Esophagus squamous epithelium (tissue), 5 donors: ENCODE measurements at places on chromosomes 13 and 19.

GRCh38 chr13:112905086-112905485 lies 63.9 kb upstream of the MCF2L start:
- no peak for DNase-seq

- peak; percentile 15 for DNase-seq
Measured at GRCh38 chr13:108915634-108916512, 286.5 kb downstream of the MYO16 start.

GRCh38 chr13:41465898-41466320 lies 8.6 kb downstream of the RGCC start:
- no peak for DNase-seq

- no peak for DNase-seq
Measured at GRCh38 chr13:77518266-77518665, 17.2 kb upstream of the SCEL start.

DNA sequence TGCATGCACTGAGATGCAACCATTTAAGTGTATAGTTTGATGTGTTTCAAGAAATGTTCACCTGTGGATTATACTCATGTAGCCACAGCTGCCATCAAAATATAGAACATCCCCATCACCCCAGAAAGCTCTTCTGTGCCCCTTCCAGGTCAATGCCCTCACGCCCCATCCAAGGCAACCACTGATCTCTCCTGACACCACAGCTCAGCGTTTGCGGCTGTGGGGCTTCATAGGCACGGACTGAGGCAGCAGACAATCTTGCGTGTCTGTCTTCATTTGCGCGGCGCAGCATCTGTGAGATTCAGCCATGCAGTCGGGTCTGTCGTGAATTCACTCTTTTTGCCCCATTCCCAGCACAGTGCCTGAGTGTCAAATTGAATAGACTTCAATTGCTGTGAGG lies 153.8 kb upstream of the UQCRFS1 start:
- no peak for DNase-seq

- no peak for DNase-seq
Measured at GRCh38 chr19:925087-925525, 729 bp upstream of the ARID3A start.

DNA sequence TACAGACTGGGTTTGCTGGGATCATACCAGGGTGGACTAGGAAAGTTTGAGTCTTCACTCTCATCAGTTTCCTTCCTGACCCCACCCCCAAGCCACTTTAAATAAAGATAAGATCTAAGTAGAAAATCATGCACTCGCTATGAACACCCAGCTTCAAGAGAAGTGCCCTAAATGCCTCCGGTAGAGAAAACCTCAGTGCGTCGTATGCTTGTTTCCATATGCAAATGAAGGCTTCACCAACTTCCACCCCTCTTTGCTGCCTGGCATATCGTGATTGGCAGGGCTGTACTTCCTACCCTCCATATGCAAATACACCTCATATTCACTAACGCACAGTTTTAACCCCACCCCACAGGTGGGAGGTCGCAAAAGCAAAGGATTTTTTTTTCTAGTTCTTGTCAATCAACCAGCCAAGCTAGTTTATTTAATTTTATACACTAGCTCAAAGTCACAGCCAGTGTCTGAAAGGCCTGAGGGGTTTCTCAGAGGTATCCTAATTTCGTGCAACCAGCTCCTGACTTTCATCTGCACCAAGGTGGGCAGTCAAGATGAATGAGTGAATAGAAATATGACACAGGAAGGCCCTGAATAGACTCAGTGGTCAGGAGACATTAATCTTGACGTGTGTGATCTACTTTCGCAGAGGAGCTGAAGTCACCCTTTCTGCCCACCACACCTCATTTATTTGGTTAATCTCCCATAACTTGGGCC lies 121.1 kb upstream of the TSHZ3 start:
- DNase-seq: no peak

GRCh38 chr19:49301165-49301865 lies 23.7 kb downstream of the SLC6A16 start:
- no peak for DNase-seq

DNA sequence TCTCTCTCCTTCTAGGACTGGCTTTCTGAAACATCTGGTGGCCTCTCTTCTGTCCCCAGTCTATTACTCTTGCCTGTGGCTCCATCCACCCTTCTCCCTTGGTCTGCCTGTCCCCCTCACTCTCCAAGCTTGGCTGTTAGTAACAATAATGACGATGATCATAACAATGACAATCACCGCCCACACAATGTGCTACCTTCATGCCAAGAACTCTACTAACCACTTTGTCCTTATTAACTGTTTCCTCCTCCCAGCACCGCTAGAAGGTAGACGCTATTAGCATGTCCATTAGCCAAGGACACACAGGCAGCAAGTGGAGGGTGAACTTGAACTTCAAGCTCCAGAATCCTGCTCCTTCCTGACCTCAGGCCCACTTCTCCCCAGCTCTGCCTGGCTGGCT lies 2.7 kb downstream of the GYS1 start:
- no peak for DNase-seq

GRCh38 chr13:99477493-99477892 lies 23.8 kb upstream of the TM9SF2 start:
- no peak for DNase-seq

DNA sequence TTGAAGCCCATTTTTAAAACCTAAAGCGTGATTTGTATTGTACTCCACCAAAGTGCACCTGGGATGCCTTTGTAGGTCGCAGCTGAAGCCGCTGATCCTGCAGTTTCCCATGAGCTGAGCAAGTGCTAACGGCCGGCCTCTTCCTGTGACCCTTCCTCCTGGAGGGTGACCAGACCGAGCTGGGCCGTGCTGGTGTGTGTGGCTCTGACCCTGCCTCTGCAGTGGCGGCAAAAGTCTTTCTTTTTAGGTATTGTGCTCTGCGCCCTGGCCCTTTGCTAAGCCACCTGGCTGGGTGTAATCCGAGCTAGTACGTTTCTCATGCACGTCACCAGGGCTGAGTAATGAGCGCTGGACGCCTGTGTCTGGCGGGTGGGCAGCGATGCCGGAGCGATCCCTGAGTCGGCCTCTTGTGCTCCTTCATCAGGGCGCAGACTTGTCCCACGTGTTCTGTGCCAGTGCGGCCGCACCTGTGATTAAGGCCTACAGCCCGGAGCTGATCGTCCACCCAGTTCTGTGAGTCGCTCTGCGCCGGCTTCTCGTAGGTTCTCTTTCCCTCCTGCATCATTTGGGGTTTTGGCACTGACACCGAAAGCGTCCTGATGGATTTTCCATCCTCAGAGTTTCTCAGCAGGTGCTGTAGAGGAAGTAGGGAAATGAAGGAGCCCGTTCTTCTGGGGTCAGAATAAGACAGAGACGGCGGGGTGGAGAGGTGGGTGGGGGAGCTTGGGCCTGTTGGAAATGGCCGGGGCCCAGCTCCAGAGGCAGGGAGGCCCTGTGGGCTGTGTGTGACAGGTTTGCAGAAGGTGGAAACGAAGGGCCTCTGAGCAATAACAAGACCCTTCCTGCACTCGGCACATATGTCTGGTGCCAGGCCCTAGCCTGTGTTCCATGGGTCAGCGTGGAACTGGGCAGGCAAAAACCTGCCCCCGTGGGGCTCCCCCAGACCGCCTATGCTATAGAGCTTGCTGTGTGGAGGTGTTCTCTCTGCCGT lies 9.7 kb downstream of the NAXD start:
- DNase-seq: no peak

GRCh38 chr19:28169168-28169887 lies 1043.6 kb downstream of the UQCRFS1 start:
- no peak for DNase-seq

DNA sequence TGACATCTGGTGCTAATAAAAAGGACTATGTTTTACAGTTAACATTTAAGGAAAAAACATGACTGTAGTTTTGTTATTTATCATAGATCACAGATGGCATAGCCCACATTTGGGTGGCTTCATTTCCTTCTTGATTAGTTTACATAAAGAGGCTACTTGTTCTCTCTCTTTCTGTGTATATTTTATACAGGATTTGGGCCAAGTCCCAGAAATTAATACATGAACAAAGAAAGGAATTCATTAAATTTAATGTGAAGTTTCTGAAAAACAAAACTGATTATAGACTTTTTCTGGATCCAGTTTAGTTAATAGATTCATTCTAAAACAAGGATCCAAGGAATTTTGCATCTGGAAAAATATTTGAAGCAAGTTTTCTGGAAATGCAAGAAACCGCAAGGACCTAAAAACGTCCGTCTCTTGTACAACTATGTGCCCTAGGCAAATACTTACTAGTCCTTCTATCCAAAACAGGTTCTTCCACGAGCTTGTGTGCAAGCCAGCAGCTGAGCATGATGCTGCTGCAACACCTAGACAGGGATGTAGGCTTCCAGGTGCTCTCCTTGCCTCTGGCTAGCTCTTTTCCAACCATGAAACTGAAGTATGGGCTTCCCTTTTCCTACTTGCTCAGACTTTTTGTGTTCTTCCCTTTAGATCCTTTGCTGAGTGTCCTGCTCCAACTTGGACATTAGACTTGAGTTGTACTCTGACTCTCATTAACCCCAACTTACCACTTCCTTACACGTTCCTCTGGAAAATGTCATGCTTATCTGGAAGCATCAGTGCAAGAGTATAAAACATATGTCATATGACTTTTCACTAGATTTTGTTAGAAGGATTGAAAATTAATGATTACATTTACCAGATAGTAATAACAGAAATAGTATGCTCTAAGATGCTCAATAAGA lies 161.5 kb upstream of the STARD13 start:
- DNase-seq: no peak

- no peak for DNase-seq
Measured at GRCh38 chr19:50921426-50922316, 10.5 kb upstream of the KLK4 start.

- DNase-seq: no peak
Measured at GRCh38 chr19:30882411-30883005, 466.7 kb downstream of the TSHZ3 start.

- DNase-seq: no peak
Measured at GRCh38 chr13:110850840-110851239, 64.0 kb downstream of the ANKRD10 start.

DNA sequence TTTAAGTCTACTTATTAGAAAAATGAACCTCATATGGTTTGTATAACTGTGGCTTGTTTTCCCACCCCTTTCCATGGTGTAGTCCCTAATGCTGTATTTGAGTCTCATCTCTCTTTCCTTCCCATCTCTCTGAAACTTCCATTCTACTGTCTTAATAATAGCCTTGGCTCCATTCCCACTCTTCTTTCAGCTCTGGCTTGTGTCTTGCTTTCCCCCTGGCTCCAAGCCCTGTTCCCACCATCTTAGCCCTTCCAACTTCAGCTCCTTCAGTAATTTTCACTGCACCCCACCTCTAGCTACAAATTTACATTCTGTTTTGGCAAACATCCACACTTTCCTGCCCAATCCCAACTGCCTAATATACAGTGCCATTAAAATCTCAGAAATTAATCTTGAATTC lies 137.5 kb downstream of the SLITRK6 start:
- DNase-seq: no peak

DNA sequence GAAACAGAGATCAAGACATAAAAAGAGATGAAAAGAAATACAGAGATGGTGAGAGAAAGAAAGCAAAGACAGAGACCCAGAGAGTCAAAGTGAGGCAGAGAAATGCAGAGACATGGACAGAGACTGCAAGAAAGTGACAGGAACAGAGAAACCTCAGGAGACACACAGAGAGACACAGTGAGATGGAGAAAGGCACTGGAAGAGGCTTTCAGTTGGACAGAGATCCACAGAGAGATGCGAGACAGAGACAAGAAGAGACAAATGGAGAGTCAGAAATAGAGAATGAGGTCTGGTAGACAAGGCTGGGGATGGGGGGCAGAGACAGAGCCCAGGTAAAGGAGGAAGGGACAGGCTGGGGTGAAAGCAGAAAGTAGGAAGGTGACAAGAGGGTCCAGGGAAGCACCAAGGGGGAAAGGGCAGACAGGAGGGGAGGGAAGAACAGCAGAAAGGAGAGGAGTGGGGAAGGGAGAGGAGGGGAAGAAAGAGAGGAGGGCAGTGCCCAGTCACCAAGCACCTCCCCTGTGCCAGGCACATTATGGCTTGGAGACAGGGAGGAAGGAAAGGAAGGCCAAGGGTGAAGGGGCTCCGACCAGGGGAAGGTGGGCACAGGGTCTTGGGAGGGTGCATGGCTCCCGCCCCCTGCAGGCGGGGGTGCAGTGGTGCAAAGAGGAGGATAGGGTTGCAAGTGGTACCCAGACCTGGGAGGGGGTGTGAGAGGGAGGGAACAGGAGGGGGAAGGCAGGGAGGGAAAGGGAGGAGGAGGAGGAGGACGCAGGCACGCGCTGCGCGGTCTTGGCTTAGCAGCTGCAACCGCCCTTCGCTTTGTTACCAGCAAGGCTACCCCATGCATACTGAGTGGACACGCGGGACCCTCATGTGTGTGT lies 38.4 kb downstream of the DEDD2 start:
- DNase-seq: no peak

GRCh38 chr19:48292798-48293197 lies 22.9 kb downstream of the ZNF114 start:
- DNase-seq: no peak

DNA sequence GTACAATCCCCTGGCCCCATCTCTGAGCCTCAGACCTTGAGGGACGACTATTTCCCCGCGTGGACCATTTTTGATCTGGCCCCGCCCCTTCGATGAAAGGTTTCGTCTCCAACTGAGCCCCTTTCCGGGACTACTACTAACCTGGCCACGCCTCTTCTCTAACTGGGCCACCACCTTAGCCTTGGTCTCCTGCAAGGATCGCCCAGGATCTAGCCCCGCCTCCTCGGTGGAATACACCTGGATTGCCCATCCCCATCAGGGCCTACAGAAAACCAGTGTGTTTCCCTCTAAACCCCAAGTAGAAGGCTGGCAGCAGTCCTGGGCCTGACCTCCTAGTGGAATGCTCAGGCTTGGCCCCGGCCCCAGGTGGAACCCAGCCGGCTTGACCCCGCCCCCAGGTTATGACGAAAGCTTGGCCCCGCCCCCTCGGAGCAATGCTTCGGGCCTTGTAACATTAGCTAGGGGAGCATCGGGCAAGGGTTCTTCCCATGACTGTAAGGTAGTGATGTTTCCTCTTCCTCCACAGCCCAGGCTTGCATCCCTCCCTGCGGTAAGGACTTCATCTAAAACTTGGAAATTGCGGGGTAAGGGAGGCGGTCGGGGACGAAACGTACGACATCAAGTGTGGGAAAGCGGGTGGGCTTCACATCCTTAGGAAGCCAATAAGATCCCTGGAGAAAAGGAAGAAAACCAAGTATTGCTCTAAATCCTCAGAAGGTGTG lies 9.1 kb downstream of the SPACA6 start:
- DNase-seq: no peak

- DNase-seq: no peak
Measured at GRCh38 chr13:92074658-92075057, 676.2 kb downstream of the GPC5 start.

GRCh38 chr19:12156223-12157058 lies at the start of gene ZNF625:
TSS of gene ZNF625 (minus strand) at chr19:12156734. CDS start at chr19:12156558, 176 bp downstream.
- DNase-seq: no peak
